NCI-H510A (cell line): ENCODE measurements at places on chromosomes 3 and 15.
A peak's percentile ranks its signal among the peaks of the same experiment; 100 is the strongest.

DNA sequence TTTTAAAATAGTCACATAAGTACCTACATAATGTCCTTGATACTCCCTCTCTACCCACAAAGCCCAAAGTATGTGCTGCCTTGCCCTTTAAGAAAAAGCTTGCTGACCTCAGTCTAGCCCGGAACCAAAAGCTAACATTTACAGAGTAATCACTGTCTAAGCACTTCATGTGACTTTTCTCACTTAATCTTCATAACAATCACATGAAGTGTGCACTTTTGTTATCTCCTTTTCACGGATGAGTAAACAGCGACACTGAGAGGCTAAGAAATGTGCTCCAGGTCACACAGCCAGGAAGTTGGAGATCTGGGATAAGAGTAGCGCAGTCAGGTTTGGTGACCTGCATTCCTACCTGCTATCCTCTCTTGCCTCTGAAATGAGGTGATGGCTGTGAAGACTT lies 194.0 kb downstream of the ITPR1 start:
- DNase-seq, result peak; percentile 24

GRCh38 chr3:157930000-157930780 lies 176.0 kb downstream of the SHOX2 start:
- DNase-seq, result no peak

DNA sequence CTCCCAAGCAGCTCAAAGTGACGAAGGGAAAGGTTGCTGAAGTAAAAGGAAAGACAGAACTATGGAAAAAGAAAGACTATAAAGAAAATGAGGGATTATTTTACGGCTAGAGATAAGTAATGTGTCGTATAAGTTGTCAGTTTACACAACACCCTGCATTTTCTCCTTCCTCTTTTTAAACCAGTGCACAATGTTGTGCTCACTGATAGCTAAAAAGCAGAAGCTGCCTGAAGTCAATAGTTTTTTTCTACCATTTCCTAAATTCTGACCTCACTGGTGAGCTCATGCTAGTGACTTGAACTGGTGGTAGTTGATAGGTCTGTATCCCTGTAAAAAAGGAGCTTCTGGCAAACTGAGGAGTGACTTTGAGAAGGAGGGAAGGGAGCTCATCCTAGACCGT lies 368.6 kb upstream of the GBE1 start:
- no peak for DNase-seq

GRCh38 chr15:55858661-55859060 lies 115.7 kb upstream of the PRTG start:
- DNase-seq, result no peak

- no peak for DNase-seq
These were observed 227.4 kb downstream of the UACA start for GRCh38 chr15:70535955-70536338.
